ENCODE measurements at places on chromosomes 12 and 14. TPM values are rescaled to one million over a fixed set of nuclear protein-coding genes. Genes with fewer than 3 reads are reported as not detected.

ASIC1 gene
- total RNA-seq, result 8.2 TPM

GARIN6 gene
- not detected for total RNA-seq

- peak; percentile 37 for DNase-seq
Observed at GRCh38 chr12:132275110-132275531, 54.3 kb downstream of the GALNT9 start.

DNA sequence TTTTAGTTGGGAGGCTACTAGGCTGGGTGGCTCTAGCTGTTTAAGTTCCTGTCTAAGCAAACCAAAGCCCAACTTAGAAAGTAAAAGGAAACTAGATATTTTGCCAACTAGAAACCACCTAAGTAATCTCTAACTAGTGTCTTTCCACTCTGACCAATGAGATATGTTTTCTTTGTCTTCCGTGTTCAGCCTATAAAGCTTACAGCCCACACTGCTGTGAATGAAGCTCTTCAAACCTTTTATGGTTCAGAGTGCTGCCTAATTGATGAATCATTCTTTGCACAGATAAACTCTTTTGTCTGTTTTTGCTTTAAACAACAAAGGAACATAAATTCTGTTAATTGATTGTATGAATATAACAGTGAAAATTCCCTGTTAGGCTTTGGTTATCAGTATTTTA lies 66.1 kb downstream of the FUT8 start:
- DNase-seq, result peak; percentile 22

DNA sequence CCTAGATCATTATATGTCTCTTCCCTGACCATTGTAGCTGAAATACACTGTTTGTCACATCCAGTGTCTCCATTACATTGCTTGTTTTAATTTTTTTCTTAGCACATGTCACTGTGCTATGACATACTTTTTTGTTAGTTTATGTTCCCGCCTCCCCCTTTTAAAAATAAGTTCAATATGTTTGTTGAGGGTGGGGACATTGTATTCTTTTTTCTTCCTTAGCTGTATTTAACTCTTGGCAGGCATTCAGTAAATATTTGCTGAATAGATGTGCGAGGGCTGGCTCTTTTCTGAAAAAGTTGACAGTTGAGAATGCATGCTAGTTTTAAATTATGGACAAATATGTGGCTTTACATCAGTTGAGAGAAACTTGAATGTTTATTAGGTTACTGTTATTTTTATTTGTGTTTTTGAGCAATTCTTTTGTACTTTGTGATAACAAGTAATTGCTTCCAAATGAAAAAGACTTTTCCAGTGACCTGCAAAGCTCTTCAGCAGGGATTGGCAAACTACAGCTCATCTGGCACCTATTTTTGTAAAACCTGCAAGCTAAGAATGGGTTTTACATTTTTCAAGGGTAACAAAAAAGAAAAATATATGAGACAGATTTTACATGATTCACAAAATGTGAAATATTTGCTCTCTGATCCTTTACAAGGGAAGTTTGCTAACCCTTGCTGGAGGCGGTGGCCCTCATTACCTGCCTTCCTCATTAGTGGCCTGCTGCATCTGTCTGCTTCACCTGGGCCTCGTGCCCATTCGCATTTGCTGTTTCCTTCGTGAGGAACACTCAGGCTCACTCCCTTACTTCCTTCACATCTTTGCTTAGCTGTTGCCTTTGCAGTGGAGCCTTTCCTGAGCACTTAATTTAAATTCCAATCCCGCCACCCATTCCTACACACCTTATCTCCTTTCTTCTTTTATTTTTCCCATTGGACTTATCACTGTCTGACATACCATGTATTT lies 229.4 kb downstream of the ERC1 start:
- no peak for DNase-seq

- DNase-seq, result no peak
Observed at GRCh38 chr12:102107970-102108369, 11.9 kb downstream of the NUP37 start.

TMEM121 gene
- total RNA-seq, result 3.9 TPM

DNA sequence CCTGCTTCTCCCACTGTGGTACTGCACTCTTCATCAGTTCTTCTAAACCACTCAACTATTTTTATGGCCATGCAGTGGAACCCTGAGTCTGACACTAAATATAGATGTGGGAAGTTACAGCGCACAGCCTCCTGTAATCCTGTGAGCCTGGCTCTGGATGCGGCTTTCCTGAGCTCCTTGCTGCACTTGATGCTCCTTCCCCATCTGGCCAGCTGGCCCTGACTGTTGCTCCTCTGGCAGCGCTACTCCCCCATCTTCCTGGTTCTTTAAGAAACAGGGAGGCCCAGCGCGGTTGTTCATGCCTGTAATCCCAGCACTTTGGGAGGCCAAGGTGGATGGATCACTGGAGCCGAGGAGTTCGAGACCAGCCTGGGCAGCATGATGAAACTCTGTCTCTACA lies 24.6 kb downstream of the IQSEC3 start:
- peak; percentile 10 for DNase-seq

GRCh38 chr12:64733857-64734256 lies 25.3 kb downstream of the GNS start:
- DNase-seq, result peak; percentile 94
